ENCODE measurements at places on chromosomes 11 and 22. TPM values are rescaled to one million over a fixed set of nuclear protein-coding genes. Genes with fewer than 3 reads are reported as not detected.

DNA sequence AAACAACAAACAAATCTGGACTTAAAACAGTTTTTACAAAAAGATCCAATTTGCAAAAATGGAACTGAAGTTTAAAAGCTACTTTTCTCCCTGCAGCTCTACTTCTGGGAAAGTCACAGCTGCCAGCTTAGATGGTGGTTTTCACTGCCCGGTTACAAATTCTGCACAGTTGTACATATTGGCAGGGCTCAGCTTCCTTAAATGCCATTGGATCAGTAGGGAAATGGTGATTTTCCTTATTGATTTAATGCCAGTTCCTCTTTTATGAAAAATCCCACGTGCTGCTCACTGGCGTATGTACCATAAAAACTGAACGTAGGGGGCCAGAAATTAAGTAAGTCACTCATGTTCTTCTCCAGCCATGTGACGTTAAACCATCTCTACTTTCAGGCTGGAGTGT, 22.8 kb downstream of the GRAP2 start:
- no peak for DNase-seq

DNA sequence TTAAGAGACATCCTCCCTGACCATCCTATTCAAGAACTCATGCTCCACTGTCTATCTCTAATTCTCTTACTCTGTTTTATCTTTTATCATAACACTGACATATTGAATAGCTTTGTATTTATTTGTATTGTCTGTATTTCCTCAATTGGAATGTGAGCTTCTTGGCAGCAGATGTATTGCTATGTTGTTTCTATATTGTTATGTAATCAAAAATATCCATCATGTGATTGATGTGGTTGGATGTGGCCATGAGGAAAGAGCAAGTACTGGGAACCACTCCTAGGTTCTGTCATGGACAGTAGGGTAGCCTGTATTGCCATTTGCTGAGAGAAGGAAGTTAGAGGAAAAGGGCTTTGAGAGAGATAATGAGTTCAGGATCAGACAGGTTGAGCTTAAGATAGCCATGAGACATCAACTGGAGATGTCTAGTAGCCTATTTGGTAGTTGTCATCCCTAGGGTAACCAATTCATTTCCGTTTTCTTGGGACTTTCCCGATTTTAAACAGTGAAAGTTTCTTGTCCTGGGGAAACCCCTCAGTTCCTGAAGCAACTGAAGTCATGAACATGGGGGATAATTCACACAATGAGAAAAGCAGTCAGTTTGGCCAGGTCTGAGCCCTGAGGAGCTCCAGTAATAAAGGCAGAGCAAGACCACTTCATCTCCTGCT, 404.5 kb downstream of the INSC start:
- DNase-seq = no peak

Gene HINFP
- 6.1 TPM for total RNA-seq

GRCh38 chr11:79042824-79043223, 398.0 kb downstream of the TENM4 start:
- no peak for DNase-seq

DNA sequence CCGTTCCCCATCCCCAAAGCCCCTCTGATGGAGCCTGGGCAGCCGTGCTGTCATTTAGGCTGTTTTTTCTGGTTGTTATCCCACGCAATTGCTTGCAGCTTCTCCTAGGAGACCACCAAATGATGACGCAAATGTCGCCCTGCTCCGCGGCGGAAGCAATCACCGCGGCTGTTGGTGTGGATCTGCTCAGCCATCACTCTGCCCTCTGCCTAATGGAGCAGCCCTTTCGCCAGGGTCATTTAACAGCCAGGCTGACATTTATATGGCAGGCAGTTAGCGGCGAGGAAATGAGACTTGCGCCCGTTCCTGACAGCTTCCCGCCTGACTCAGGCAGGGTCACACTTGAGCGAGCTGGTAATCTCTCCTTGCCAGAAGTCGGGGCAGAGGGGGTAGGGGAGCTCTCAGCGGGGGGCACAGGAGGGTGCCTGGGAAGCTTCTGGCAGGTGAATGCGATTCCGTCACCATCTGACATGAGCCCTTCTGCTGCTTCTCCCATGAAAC, 97.9 kb upstream of the RTL6 start:
- no peak for DNase-seq

Gene RTN4RL2
- 0.64 TPM for total RNA-seq

Gene SEPTIN5
- 15.8 TPM for total RNA-seq

DNA sequence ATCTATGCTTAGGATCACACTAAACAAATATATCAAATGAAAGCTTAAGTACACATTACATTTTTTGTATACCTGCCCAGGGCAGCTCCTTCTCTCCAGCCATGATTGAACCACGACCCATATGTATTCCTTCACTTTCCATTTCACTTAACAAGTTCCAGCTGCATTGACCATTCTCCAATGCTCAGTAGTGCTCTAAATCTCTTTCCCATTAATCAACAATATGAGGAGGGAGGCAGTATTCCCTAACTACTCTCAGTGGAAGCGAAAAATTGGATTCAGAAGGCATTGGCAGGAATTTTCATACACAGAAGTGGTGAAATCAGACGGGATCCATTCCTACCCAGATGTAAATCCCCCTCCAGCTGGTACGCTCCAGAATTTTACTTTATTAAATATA, 372.0 kb upstream of the LUZP2 start:
- DNase-seq = no peak

GRCh38 chr11:92580908-92581307, 356.3 kb downstream of the FAT3 start:
- no peak for DNase-seq

GRCh38 chr11:1970956-1971355, 23.8 kb downstream of the MRPL23 start:
- DNase-seq = no peak

- DNase-seq = no peak
Measured at GRCh38 chr22:44311855-44312170, 938 bp downstream of the SHISAL1 start.

Gene CEP126
- total RNA-seq = 1.2 TPM

- no peak for DNase-seq
Measured at GRCh38 chr11:56188602-56189001, 12.2 kb downstream of the OR5J2 start.

DNA sequence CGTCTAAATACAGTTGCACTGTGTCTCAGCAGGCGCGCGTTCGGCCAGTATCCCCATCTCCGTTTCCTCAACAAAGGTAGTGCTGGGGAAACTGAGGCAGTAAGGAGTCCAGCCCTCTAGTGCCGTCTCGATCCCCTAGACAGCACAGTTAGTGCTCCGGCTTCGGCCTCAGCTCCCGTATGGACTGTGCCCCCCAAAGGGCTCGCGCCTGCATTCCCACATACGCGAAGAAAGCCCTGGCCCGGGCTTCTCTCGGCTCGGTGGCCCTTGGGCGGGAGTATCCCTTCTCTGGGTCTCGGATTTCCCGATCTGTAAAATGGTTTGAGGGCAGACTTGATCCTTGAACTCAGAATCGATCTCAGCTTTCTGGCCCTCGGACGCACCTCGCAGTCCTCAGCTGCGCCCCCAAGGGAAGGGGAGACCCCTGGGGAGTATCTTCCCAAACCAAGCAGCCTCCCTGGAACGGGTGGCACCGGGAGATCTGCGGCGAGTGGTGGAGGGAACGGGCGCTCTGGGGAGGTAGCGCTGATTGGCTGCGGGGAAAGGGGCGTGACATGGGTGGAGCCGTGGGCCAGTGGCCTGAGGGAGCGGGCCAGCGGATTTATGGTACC, 759 bp upstream of the PEX16 start:
- peak; percentile 79 for DNase-seq

Gene APOA5
- not detected for total RNA-seq

DNA sequence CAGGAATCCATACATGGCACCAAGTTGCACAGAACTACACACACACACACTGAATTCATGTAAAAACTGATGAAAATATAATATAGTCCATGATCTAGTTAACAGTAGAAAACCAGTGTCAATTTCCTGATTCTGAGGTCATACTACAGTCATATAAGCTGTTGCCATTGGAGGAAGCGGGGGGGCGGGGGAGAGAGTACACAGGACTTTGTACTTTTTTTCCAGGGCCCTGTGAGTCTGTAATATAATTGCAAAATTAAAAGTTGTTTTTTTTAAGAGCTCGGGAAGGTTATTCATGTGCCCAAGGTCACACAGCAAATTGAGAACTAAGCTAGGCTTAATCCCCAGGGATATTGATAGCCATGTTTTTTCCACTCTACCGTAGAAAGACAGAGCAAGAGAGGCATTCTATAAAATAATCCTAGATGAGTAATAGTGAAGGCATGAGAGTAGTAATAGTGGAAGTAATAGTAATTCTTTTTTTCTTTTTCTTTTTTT, 312.3 kb downstream of the MN1 start:
- DNase-seq = no peak

DNA sequence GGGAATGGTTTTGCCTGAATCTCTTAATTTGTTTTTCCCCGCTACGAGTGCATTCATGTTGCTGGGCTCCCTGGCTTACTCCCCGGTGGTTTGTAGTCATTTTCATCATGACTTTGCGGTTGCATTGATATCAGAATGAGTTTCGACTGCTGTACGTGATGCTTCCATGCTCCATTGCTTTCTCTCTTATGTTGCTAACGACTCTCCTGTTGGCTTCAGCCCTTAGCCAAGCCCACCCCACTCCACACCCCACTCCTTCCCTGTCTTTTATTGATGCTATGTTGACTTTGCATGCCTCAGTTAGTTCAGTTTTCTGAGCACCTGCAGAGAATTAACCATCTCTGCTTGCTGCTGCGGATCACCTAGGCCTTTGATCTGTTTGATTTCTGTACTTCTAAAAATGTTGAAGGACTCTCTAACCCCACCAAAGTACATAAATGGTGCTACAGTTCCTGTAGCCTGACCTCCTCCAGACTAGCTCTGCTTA, 65.3 kb downstream of the ARFGAP2 start:
- no peak for DNase-seq

Gene HEPN1
- not detected for total RNA-seq

GRCh38 chr22:20783844-20784723, 10.2 kb downstream of the SERPIND1 start:
- DNase-seq = peak; percentile 23

Gene VPREB1
- total RNA-seq = not detected

Gene POLD3
- 18.7 TPM for total RNA-seq

- DNase-seq = no peak
Measured at GRCh38 chr22:39155421-39155820, 2.9 kb upstream of the CBX7 start.

DNA sequence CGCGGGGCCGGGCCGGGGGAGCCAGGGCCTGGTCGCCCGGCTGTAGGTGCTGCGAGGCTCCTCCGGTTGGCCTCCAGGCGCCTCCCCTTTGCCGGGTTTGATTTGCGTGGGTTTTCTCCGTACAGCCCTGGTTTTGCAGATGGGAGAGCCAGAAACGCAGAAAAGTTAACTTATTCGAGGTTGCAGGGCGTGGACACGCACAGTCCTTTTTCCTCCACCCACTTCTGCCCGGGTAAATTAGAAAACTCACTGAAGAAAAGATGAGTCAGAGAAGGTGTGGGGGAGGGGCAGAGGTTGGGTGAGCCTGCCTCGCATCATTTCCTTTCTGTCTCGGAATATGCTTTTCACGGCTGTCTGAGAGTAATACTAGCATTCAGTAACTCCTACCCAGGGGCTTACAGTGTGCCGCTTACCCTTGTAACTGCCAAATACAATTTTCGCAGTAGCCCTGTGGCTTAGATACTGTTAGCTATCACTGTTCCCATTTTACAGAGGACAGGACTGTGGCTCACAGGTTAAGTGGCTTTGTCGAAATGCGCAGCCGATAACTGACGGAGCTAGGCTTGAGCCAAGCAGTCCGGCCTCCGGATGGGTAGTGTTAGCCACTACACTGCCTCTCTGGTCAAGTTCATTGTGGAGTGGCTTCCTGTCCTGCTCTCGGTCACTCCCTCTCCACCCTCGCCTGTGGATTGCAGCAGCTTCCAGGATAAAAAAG, 812 bp downstream of the FADD start:
- peak; percentile 63 for DNase-seq

Gene TMEM134
- total RNA-seq = 38.6 TPM

DNA sequence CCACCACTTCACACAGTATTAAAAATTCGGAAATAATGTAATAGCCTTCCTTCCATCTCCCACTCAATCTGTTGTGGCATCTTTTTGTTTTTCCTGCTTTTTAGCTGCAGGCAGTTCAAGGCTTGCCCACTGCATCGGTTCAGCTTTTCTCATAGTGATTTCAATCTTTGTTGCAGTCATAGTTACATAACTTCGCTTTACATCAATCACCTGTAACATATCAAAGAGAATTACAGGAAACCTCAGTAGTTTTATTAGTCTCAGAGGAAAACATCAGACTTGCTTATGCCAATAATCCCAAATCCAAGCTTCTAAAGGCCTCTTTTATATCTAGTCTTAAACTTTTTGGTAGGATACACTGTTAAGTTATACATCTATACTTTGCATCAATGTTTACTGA, 20.5 kb downstream of the CHORDC1 start:
- no peak for DNase-seq

GRCh38 chr22:44326491-44326885, 13.7 kb upstream of the SHISAL1 start:
- no peak for DNase-seq

DNA sequence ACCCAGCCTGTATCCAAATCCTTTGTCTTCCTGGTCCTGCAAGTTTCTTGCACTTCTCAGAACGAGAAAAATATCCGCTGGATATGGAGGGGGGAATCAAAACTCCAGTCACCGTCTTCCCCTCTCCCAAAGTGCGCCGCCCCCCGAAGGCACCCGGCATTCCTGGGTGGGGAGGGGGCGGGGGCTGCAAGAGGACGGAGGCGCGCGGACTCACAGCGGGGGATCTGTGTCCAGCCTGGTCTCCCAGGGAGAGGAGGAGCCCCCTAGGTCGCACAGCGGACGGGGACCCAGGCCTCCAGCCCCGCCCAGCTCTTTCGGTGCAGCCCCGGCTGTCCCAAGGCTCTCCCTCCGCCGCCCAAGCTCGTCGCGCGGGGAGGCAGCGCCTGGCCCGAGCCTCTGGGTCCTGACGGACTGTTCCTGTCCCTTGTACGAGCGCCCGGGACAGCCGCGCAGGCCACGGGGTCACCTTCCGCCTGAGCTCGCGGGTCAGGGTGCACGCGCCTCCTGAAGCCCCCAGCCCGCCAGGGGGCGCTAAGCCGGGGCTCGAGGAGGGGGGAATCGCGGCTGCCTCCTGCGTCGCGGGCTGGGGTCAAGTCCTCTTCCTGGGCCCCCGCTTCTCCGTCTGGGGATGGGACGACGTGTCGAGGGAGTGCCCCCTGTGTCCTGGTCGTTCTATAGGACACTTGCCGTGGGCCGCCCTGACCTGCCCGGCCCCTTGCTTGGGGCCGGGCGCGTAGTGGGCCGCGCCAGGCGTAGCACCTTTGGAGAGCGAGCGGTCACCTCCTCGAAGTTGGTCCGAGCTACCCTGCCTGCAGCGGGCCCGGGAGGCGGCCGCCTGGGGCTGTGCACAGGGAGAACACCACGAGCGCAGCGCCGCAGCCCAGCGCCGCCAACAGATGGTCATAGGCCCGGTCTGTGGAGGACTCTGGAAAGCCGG, 2.4 kb upstream of the WNT11 start:
- no peak for DNase-seq
